ENCODE measurements at places on chromosomes 12 and 14.

DNA sequence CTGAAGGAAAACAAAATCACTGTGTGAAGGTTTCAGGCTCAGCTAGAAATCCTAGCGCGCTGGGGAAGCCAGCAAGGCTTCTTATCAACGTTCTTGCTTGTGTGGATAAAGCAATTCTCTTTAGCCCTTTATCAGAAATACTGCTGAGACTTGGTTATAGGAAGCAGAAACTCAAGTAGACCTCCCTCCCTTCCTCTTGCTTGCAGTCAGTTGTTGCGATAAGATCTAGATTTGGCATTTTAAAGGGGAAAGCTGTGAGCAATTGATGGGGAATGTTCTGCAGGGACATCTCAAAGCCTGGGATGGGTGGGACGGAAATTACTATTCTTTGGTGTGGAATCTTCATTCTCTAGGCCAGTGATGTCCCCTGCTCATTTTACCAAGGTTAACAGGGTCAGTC, 76.4 kb upstream of the ANO4 start:
- DNase-seq = peak; percentile 34

- DNase-seq = no peak
Measured at GRCh38 chr14:93970585-93970964, 5.8 kb downstream of the ASB2 start.

- DNase-seq = no peak
Measured at GRCh38 chr14:91381801-91382670, 35.6 kb downstream of the CCDC88C start.

- peak; percentile 25 for DNase-seq
Measured at GRCh38 chr14:83251402-83251801, 1717.7 kb upstream of the SEL1L start.

GRCh38 chr12:86838711-86839110, 582.5 kb upstream of the MGAT4C start:
- no peak for DNase-seq

GRCh38 chr12:116067892-116068291, 209.6 kb downstream of the MED13L start:
- DNase-seq = no peak

DNA sequence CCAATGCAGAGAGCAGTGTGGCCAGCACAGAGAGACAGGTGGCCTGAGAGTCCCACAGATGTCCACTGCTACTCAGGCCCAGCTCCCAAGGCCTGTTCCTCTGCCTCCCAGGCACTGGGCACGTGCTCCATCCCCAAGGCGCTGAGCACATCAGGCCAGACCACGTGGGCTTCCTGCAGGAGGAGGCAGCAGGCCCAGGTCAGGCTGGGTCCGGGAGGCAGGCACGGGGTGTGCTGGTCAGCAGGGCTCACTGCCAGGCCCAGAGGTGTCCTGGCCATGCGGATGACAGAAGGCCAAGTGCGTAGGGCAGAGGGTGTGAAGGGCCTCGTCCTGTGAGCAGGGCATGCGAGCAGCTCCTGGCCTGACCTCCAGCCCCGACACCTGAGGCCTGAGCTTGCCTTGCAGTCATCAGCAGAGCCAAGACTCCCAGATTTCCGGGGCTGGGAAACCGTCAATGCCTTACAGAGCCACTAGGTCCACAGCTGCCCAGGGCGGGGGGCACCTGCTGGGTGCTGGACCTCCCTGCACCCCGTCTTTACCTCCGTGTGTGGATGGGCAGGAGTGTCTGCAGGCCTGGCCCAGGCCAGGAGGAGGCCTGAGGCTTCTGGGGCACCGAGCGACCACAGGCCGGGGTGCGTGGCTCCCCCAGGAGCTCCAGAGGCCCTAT, 14.9 kb downstream of the TRMT61A start:
- no peak for DNase-seq

- no peak for DNase-seq
Measured at GRCh38 chr12:57722716-57723629, 15.6 kb downstream of the AGAP2 start.

GRCh38 chr12:113802000-113802749, 163.9 kb downstream of the RBM19 start:
- DNase-seq = no peak

DNA sequence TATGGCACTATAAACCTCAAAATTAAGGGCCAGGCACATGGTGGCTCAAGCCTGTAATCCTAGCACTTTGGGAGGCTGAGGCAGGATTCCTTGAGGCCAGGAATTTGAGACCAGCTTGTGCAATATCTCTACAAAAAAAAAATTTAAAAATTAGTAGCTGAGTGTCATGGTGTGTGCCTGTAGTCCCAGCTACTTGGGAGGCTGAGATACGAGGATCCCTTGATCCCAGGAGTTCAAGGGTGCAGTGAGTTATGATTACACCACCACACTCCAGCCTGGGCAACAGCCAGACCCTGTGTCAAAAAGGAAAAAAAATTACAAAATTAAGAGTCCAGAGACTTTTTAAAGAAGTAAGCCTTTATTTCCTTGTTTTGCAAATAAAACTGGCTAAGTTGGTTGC, 1.8 kb upstream of the GCN1 start:
- no peak for DNase-seq

- no peak for DNase-seq
Measured at GRCh38 chr12:66735275-66735674, 56.4 kb upstream of the GRIP1 start.

- DNase-seq = no peak
Measured at GRCh38 chr12:6774499-6775062, 2.3 kb downstream of the LAG3 start.

- peak; percentile 8 for DNase-seq
Measured at GRCh38 chr12:76943008-76943407, 64.2 kb upstream of the CSRP2 start.

- DNase-seq = no peak
Measured at GRCh38 chr14:92565718-92566115, 52.1 kb downstream of the RIN3 start.

DNA sequence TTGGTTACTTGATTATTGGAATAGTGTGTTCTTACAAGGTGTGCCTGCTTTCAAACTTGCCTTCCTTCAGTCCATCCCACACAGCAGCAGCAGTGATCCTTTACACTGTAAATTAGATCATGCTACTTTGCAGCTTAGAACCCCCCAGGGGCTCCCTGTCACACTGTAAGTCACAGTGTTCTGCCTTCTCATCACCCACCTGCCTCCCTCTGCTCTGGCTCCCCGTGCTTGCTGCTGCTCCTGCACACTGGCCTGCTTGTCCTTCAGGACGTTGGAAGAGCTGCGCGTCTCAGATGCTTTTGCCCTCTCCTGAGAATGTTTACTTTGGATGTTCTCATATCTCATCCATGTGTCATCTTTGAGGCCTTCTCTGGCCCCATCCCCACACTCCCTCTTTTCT, 27.3 kb downstream of the ZC3H14 start:
- DNase-seq = no peak

DNA sequence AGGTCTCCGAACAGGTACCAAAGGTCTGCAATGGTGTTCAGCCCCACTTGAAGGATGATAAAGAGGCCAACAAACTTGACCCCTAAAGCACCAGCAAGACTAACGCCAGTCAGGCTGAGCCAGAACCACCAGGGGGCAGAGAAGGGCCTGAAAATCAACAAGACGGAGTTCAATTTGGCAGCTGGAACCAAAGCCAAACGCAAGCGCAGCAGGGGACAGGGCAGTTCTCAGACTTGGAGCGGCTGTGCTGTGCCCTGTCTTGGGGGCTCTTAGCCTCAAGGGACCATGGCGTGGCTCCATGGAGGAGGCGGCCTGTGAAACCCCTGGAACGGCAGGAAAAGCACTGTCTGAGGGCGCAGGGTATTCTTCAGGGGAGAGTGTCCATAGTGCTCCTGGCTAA, 19.6 kb downstream of the POMT2 start:
- peak; percentile 68 for DNase-seq

DNA sequence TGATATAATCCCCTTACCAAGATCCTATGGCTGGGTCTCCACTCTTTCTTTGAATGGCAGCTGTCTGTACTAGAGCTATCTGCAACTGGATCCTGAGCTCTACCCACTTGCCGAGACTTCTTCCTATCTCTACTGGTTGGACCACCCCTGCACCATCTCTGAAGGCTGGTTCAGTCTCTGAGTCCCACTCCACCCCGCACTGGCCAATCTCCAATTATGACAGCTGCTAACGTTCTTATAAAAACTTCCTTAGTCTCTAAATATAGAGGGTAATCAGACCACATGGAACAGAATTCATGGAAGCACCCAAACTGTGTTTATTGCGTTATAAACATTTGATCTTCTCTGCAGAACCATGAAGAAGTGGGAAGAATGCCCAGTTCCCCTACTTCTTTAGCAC, 186.6 kb upstream of the EEA1 start:
- DNase-seq = peak; percentile 65

GRCh38 chr12:121915841-121916321, 2.5 kb upstream of the CFAP251 start:
- DNase-seq = no peak

DNA sequence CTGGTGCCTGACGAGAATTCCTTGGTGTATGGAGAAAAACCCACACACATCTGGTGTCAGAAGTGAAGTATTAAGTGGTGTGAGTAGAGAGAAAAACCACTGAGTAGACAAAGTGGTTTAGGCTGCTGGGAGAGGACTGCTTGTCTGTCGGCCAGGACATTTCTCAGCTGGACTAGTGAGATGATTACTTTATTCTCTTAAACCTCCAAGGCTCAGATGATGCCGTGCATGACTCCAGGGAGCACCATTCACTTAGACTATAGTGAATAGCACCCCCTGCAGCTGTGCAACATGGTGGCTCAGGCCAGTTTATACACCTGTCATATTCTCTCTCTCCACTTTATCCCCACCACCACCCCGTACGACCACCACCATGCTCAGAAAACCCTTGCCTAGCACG, 28.5 kb upstream of the NFYB start:
- no peak for DNase-seq

DNA sequence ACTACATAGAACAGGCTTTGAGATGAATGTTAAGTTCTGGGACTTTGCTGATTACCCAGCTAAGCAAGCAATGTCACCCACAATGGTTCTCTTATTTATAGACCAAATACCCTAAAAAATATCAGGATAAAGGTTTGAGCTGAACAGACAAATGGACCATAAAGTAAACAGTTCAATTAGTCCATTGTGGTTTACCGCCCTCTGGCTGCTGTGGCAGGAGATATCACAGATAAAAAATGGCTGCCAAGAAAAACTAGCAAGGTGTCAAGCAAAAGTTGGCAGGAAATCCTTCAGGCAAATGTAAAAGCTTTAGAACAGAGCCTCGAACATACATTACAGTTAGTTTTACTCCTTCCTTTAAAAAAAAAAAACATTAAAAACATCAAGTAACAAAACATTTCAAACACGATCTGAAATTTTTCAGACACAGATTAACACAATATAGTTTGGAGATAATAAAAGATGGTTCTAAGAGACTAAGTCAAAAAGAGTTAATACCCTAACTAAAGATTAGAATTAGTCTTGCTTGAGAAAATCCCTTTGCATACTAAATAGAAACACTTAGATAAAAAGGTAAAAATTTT, 41.3 kb downstream of the MED13L start:
- DNase-seq = peak; percentile 44

- no peak for DNase-seq
Measured at GRCh38 chr12:48978741-48979601, 849 bp downstream of the WNT1 start.

DNA sequence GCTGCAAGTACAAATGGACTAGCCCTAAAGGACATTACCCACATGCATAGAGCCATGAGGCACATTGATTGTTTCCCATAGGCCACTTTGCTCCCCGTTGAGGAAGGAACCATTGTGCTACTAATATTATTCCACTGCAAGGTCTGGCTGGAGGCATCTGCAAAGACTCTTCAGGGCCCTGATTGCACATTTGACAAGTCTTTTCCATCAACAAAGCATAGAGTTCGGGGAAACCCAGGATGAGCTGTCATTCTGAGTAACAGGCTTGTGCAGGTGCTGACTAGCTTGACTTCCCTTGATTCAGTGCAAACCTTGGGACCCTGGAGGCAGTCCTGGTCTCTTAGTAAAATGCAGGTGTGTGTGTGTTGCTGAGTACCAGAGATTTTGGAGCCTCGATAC, 73.8 kb downstream of the SUSD6 start:
- no peak for DNase-seq

DNA sequence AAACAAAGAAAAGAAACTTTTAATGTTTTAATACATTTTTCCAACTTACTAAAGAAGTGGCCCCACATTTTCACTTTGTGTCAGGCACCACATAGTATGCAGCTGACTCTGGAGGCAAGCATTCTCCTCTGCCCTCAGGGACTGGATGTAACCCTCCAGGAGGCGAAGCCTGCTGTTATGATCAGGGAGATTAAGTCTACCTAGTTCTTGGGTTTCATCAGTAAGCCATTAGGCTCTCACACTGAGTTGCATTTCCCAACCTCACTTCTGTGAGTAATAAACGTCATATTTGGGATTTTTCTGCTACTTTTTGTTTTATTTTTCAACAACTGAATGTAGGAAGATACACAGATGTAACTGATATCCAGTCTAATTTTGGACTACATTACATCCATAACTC, 101.2 kb upstream of the LRFN5 start:
- no peak for DNase-seq

- peak; percentile 35 for DNase-seq
Measured at GRCh38 chr12:60501124-60501729, 905.4 kb downstream of the SLC16A7 start.

DNA sequence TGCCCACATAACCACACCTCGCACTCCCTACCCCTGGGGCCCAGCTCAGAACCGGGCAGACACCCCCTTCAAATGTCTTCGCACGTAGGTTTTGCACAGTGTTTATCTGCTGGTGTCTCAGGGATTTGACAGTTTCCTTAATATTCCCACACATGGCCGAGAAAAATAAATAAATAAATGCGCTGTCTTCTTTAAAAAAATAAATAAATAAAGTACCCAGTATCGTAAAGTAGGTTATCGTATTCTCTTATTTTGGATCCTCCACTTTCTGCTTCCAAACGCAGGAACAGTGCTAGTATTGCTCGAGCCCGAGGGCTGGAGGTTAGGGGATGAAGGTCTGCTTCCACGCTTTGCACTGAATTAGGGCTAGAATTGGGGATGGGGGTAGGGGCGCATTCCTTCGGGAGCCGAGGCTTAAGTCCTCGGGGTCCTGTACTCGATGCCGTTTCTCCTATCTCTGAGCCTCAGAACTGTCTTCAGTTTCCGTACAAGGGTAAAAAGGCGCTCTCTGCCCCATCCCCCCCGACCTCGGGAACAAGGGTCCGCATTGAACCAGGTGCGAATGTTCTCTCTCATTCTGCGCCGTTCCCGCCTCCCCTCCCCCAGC, 710 bp upstream of the FOS start:
- peak; percentile 28 for DNase-seq

GRCh38 chr12:93699271-93700145, 22.3 kb downstream of the CRADD start:
- DNase-seq = peak; percentile 86

DNA sequence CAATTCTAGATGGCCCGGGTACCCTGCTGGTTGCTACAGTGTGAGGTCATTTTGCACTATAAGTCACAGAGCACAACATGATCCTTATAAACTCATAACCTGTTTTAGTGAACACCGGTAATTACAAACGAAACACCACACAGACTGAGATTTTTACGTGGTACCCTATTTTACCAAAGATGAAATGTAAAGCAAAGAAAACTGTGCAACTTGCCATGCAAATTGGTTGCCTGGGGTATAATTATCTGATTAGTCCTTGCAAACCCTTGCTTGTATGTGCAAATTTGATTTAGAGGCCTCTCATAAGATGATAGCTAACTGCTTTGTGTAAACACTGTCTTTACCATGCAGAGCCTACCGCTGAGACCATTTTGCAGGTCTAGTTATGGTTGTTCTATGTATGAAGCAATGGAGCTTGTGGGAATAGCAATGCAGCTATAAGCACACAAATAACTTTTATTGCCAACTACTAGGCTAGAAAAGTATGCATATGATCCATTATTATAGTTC, 372.1 kb upstream of the FAR2 start:
- no peak for DNase-seq

GRCh38 chr12:32062881-32063280, 43.8 kb upstream of the BICD1 start:
- no peak for DNase-seq

- DNase-seq = no peak
Measured at GRCh38 chr12:29569132-29569757, 71.8 kb upstream of the OVCH1 start.
